ENCODE measurements at places on chromosomes 3 and 15.

- DNase-seq, result no peak
Measured at GRCh38 chr3:128242818-128243601, 89.7 kb downstream of the EEFSEC start.

- peak; percentile 46 for DNase-seq
Measured at GRCh38 chr15:28935316-28935715, 49.5 kb downstream of the APBA2 start.

GRCh38 chr15:66560856-66561525 is 4.8 kb downstream of the LCTL start:
- no peak for DNase-seq

GRCh38 chr15:70602834-70603560 is 160.4 kb downstream of the UACA start:
- no peak for DNase-seq

DNA sequence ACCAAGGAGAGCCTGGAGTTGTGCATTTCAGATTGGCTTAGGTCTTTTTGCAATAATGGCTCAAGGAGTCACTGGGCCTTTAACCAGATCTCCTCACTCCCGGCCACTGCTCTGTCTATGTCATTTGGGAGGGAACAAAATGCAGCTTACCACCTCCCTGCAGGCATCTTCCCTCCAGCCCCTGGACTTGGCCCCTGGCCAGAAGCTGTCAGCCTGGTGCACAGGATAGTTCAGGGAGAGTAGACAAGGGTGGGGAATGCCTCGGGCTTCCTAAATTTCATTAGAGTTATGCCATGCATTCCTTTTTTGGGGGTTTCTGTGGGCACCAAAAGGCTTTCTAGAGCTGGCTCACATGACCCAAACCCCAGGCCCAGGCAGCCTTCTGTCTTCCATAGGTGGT is 70.2 kb upstream of the HRH1 start:
- DNase-seq, result no peak

GRCh38 chr15:78083186-78083585 is 5.7 kb upstream of the TBC1D2B start:
- no peak for DNase-seq

DNA sequence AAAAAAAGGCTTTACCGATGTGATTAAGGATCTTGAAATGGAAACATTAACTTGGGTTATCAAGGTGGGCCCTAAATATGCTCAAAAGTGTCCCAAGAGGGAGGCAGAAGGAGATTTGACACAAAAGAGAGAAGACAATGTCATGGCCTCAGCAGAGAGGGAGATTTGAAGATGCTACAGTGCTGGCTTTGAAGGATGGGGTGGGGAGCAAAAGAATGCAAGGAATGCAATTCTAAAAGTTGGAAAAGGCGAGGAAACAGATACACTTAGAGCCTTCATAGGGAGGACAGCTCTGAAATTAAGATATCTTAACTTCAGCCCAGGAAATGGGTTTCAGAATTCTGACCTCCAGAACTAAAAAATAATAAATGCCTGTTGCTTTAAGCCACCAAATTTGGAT is 314.5 kb upstream of the CCDC54 start:
- no peak for DNase-seq

DNA sequence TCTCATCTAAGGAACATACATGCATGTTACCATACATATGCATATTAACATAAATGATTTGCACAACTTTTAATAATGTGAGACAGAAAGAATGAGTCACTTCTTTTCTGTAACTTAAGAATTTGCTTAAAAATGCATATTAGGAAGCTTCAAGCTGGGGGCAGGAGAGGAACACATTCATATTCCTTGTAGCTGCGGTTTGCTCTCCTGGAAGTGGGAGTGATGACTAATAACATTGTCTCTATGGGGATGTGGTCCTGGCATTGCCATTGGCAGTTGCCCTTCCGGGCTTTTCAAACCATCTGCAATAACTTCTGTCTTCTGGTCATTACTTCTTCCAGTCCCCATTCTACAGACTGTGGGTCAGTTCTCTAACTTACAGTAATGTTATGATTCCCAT is 15.6 kb downstream of the CHST2 start:
- DNase-seq, result no peak

DNA sequence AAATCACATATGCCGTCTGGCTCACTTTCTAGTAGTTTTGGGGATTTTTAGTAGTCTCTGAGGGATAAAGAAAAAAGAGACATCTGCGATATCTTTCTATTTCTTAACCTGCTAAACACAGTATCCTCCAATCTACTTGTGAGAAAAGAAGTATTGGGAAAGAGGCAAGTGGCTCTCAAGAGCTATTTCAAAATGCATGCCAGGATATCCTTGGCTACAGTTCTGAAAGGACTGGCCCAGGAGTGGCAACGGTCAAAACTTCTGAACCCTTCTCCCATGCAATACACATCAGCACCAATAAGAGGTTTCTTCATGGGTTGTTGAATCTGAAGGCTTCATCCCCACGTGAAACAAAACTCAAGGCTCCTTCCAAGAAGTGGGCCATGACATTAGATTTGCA is 204.0 kb upstream of the WNT5A start:
- DNase-seq, result no peak

- no peak for DNase-seq
Measured at GRCh38 chr3:115022835-115023398, 124.2 kb downstream of the ZBTB20 start.

DNA sequence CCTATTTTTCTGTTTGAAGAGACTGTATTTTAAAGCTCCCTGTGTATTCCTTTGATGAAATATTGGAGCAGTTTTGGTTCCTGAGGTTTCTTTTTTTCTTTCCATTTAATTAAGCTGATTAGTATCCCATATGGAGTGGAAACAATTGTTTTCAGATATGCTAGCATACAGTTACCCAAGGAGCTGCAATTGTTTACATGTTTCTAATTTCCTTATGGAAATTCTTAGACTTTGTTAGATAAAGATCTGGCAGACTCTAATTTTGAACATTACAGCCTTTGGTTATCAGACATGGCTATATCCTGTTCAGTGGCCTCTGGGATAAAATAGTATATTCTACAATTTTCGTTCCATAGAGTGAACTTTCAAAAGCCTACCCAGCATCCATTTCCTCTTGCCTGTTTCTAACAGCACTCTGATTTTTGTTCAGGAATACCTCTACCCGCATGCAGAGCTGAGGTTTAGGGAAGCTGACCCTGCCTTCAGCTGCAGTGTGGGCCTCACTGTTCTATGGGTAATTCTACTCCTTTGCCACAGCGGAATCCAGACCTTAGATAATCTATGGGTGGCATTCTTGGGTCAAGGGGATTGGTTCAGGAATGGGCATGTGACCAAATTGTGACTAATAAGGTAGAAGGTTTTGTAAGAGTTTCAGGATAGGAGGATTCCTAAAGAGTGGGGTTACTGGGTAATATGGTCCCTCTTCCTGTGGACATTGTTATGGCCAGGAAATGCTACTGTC is 161.1 kb upstream of the ANKRD28 start:
- no peak for DNase-seq

GRCh38 chr3:129422897-129423296 is 5.5 kb downstream of the EFCAB12 start:
- no peak for DNase-seq

DNA sequence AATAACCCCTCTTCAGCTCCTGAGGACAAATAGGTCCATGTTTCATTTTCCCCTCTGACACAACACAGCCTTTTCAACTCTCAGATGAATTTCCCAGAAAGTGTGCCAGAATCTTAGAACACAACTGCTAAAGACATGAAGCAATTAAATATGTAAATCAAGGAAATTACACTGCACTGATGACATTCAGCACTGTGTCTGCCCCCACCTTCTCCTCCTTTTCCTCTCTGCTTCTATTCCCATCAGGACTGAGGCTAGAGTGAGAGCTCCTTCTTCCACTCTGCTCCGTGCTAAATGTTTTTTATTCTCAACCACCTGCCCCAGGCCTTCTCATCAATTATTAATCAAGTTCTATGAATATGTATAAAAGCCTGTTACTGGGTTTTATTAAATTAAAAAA is 596.1 kb downstream of the TUSC7 start:
- DNase-seq, result no peak

DNA sequence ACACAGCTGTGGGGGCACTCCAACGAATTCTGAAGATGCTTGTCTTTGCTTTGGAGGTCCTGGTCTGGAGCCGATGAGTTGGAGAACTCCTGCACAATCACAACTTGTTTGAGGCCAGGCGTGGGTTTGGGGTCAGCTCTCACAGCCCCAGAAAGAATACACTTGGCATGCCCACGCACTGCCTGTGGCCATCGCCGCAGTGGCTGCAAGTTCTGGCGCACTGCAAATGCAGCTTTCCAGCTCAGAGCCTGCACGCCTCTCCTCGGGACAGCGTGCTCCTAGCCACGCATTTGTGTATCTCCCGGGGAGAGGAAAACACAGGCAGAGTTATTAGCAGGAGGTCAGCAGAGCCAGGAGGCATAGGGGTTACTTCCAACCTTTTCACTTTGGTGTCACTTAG is 282.7 kb downstream of the ADAMTS17 start:
- no peak for DNase-seq

GRCh38 chr3:131708241-131708640 is 205.5 kb upstream of the MRPL3 start:
- DNase-seq, result no peak

DNA sequence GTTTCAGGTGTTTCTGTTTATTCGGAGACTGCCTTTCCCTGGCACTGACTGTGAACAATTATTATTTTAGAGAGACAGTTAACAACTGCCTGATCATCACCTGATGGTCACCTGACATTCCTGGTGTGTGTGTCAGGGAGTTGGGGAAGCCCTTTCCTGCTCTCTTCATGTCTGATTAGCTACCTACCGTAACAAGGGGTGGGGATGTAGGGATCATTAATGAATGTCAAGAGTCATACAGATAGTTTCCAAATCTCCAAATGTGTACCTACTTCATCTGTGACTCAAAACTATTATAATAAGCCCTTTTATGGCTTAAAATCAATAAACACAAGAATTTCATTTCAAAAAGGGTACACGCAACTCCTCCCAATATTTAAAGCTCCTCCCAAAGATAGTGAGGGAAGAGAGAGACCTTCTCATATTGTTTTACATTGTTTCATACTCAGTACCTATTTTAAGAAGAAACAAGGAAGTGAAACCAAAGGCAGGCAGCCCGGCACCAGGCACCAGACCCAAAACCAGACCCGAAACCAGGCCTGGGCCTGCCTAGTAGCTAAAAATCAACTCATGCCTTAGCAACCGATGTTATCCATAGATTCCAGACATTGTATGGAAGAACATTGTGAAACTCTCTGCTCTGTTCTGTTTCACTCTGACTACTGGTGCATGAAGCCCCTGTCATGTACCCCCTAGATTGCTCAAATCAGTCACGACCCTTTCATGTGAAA is 844.9 kb upstream of the ALCAM start:
- no peak for DNase-seq

GRCh38 chr3:134253475-134254226 is 3.0 kb upstream of the RYK start:
- no peak for DNase-seq
